ENCODE measurements at places on chromosomes 4 and X. TPM values are rescaled to one million over a fixed set of nuclear protein-coding genes. Genes with fewer than 3 reads are reported as not detected.

PHOX2B gene
- not detected for polyA plus RNA-seq

SULT1B1 gene
- polyA plus RNA-seq: 0.05 TPM

AR gene
- polyA plus RNA-seq: 12.5 TPM

TAF1 gene
- 15.4 TPM for polyA plus RNA-seq

ANXA10 gene
- polyA plus RNA-seq: 0.08 TPM

DNA sequence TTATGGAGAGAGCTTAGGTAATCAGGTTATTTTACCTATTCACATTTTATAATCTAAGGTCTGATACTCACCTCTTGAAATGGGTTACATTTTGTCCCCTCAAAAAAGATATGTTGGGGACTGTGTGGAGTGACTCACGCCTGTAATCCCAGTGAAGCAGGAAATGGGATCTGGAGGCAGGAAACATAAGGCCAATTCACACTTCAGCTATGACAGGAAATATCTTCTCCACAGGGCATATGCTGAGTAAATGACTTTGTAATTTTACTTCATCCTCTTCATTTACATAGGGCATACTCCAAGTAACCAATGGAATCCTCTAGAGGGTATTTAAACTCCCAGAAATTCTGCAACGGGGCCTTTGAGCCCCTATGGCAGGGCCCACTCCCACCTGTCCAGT, 54.8 kb upstream of the ZMAT1 start:
- DNase-seq: no peak

GRCh38 chr4:82241534-82241933, 132.3 kb downstream of the HNRNPD start:
- no peak for DNase-seq

GRCh38 chrX:115344885-115345614, 55.5 kb downstream of the LUZP4 start:
- peak; percentile 96 for DNase-seq

GRCh38 chrX:109774706-109775105, 41.6 kb upstream of the ACSL4 start:
- DNase-seq: peak; percentile 81

DNA sequence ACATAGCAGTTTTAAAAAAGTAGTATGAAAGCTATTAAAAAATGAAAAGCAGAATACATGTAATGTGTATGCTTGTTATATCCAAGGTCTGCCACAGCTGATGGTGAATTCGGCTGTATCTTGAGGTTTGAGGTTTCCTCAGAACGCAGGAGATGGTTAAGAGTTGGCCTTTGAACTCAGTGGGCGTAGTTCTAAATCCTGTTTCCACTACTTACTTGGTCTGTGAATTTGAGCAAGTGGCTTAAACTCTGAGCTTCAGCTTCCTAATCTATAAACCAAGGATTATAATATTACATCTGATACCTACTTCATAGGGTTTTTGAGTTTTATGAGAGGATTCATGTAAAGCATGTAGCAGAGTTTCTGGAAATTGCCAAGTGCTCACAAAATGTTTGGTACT, 125.2 kb downstream of the STIM2 start:
- peak; percentile 79 for DNase-seq

DNA sequence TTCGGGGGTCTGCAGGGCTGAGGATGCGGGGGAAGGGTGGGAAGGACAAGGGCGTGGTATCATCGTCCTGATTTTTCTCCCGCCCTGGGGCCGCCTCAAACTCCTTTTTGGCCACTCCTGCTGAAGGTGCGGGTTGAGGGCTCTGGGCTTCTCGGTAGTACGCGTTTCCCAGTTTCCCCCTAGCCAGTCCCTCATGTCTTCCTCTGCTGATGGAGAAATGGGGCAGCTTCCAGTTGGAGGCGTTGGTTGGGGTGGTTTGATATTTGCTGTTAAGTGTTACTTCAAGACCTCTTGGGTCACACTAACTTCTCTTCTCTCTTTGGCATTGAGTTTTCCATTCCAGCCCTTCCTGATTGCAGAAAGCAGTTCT, 482 bp downstream of the GSTCD start:
- DNase-seq: peak; percentile 17

GRCh38 chr4:188400451-188400850, 261.2 kb downstream of the TRIML1 start:
- no peak for DNase-seq

- peak; percentile 32 for DNase-seq
Measured at GRCh38 chrX:40176351-40177116, 78.8 kb upstream of the BCOR start.

GRCh38 chrX:131306601-131307000, 17.5 kb upstream of the IGSF1 start:
- DNase-seq: peak; percentile 7

GRCh38 chr4:54073271-54073880, 9.0 kb upstream of the CHIC2 start:
- DNase-seq: peak; percentile 68
